NCI-H1694 (cell line): ENCODE measurements at places on chromosomes 3 and 15.

GRCh38 chr15:50911001-50911400, 2.5 kb downstream of the AP4E1 start:
- DNase-seq: no peak

GRCh38 chr3:160811237-160811548, 55.2 kb downstream of the PPM1L start:
- DNase-seq: no peak

- DNase-seq: no peak
Observed at GRCh38 chr15:48409623-48410022, 78.4 kb downstream of the DUT start.

GRCh38 chr15:31461375-31461774, 134.7 kb downstream of the KLF13 start:
- DNase-seq: no peak

DNA sequence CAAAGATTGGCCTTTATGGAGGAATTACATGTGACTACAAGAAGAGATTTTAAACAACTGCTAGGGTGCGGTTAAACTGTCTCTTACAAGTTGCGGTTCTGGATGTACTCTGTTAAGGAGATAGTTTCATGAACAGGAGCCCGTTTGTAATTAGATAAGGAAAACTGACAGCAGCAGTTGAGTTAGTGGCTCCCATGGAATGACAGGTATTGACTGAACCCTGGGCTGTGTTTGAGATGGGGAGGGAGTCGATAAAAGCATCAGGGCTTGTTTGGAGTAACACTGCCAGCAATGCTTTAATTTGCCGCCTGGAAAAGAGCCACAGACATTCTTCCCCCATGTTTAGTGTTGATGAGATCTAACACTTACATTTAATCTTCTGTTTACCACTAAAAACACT, 139.9 kb downstream of the ROBO2 start:
- DNase-seq: no peak

- no peak for DNase-seq
Observed at GRCh38 chr3:134239538-134239937, 11.1 kb downstream of the RYK start.

DNA sequence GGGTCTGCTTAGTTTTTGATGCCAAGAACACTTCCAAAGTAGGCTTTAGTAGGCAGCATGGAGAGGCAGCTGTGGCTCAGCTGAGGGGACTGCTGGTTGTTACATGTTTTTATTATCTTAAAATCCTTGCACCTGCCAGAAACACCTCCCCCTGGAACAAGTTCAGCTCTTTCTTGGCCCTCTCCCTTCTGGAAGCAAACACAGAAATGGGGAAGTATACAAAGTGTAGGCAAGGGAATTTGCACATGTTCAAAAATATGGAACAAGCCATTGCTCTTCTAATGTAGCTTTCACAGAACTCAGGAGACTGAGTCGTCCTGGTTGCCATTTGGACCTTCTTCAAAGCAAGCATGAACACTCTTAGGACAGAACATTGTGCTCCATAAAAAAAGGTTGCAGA, 169.1 kb upstream of the SEMA6D start:
- no peak for DNase-seq

GRCh38 chr3:66536791-66537190, 36.0 kb upstream of the LRIG1 start:
- no peak for DNase-seq

GRCh38 chr3:42905740-42906069, 237 bp upstream of the ZNF662 start:
- no peak for DNase-seq

DNA sequence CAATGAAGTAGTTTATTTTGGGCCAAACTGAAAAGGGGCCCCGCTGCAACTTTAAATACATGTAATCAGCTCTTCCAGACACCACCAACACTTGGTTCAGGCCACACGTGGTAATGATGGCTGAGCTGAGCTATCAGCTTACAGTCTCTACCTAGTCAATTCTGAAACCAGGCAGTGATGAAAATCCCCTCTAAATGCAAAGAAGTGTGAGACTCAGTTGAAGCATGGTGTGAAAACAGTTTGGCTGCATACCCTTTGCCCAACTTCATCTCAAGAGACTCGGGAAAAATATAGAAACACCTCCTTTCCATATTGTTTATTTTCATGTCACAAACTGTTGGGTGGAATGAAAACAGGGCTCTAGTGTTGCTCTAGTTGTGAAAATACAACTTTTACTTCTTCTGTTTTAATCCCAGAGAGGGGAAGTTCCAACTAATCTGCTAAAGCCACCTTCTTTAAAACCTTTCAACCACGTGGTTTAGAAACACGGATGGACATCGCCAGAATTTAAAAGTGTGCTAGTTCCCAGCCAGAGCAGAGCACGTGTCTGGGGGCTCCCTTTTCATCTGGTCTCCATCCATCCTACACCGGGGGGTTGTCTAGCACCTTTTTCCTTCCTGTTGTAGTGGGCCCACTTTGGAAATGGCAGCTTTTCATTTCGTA, 229.1 kb downstream of the EPHB1 start:
- DNase-seq: no peak

GRCh38 chr3:28915741-28916500, 364.9 kb upstream of the RBMS3 start:
- DNase-seq: no peak

DNA sequence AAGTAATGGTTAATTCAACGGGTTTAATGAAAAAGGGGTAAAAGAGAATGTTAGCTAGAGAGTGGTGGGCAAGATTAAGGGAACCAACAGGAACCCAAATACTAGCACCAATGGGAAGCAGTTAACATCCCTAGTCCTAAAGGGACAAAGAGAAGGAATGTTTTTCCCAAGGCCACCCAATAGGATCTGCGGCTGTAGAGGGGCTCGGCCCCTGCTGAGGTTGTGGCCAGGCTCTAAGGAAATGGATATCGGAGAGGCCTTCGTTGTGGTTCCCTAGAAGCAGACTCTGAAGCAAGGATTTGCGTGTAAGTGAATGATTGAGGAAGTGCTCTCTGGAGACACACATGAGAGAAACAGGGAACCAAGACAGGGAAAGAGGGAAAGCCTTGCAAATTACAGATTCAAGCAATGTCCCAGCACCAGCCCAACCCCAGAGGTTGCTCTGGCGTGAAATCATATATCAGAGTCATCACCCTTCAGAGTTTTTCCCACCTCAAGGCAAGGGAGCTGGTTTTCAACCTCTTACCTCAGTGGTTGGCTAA, 83.6 kb upstream of the TNIK start:
- no peak for DNase-seq

DNA sequence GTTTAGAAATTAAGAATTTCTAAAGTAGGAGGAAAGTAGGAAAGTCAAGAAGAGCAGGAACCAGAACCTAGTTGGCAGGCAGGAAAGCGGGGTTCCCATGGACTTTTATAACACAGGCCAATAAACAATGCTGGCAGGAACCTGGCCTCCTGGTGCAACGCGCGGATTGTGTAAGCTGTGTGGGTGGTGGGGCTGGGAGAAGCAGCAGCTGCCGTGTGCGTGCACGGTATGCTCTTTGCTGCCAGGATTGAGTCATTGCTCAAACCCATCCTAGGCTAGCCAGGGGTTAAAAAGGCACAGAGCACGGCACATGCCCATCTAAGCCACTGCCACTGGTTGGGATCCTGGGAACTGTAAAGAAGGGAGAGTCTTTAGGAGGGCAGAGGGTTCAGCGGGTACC, 209.9 kb upstream of the RGMA start:
- DNase-seq: no peak

DNA sequence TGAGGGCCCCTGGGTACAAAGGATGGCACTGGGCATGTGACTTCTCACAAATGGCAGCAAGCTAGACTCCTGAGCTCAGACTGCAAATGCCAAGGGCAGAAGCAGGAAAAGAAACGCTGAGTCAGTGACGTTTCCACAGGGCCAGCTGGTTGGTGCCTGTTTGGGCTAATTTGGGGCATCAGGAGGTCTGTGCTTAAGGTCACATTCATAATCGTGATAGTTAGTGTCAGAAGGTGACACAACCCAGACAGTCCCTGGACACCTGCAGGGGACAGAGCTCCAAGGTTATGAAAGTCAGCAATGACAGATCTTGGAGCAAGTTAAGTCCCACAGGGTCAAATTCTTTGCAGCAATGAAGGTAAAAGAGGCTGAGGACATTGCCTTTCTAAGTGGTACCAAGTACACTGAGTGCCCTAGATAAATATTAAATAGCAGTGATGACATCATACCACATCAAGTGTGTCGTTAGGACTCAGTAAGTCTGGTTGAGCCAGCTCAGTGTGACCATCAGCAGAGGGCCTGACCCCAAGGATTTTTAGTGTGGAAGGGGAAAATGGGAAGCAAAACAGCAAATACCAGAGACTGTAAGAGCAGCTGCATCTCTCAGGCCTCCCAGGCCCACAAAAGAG, 556.9 kb upstream of the CFAP20DC start:
- DNase-seq: no peak

DNA sequence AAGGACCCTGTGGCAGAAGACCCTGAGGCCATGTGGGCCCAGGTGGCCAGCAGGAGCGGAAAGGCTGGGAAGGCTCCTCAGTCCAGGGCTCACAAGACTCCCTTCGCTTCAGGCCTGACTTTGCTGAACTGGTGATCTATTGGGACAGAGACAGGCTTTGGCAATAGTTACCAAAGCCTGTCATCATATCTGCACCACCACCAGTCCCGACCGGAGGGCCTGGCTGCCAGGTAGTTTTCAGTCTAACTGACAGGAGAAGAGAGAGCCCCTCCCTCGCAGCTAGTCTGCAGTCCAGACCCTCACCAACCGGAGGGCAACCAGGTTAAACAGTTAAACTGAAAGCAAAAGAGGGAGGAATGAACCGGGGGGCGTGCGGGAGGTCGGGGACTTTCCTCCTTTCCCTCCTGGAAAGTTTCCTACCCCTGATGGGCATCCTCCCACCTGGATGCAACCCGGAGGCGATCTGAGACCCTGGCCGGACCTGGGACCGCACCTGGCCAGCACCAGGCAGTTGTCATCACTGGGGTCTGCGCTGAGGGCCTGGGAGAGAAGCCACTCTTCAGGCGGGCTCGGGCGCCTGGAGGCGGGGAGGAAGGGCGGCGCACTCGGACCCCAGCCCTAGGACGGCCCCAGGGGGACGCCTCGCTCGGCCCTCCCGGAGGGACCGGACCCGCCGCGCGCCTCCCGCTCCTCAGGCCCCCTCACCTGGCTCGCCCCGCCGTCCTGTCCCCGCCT, 435 bp downstream of the RAB27A start:
- DNase-seq: no peak

DNA sequence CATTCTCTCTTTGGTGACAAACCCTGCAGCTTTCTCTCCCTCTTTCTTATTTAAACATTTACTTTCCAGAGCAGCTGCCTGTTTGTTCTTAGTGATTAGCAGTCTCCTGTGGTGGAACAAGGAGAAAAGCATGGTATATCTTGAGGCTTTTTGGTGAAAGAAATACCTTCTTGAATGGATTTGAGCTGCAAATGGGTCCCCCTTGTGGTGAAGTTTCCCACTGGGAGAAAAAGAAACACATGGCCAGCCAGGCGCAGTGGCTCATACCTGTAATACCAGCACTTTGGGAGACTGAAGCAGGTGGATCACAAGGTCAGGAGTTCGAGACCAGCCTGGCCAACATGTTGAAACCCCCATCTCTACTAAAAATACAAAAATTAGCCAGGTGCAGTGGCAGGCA, 48.3 kb upstream of the ACP3 start:
- no peak for DNase-seq

- DNase-seq: no peak
Observed at GRCh38 chr3:161500068-161500796, 3.6 kb downstream of the OTOL1 start.

DNA sequence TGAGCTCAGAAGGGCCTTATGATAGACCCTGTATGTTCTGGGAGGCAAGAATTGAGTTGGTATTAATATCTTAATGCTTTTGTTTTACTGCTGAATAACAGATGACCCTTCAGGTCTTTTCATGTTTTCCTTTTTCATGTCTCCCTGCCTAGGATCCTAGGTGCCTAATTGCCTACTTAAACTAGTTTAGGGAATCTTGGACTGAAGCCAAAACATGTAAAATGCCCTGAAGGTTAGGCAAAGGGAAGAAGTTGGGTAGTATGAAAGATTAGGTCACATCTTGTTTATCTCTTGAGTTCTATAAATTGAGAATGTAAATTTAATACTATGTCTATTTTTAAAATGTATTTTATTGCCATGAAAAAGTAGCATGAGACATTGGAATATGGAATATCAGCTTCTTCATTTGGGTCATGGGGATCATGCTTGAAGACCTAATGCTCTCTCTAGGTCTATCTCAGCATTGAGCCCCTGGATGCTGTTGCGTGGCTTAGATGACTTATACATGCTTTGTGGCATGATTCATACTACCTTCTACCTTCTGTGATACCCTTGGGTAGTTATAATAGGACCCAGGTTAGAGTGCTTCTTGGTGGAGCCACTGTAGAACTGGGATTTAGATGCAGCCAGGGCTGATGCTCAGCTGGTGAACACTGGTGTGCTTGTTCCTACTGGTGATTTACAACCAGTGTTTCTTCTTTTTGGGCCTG, 26.4 kb downstream of the RBM6 start:
- DNase-seq: no peak

- DNase-seq: no peak
Observed at GRCh38 chr15:53482055-53482454, 277.4 kb downstream of the WDR72 start.

- no peak for DNase-seq
Observed at GRCh38 chr3:89628856-89629670, 521.6 kb downstream of the EPHA3 start.

DNA sequence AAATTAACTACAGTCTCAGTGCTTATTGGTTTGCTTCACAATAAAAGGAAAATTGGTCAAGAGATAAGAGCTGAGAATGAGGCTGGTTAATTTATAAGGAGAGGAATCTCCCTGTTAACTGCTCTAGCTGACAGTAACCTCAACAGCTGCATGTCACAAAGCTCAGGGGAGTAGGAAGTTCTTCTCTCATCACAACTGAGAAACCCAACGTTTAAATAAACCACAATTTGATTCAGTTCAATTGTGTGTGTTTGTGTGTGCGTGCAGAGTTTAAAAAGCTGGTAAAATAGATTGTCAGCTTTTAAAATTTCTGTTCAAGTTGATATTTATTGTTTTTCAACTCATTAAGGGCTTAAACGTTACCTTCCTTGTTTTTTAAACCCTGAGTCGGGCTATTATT, 3.5 kb upstream of the TGFBR2 start:
- no peak for DNase-seq

DNA sequence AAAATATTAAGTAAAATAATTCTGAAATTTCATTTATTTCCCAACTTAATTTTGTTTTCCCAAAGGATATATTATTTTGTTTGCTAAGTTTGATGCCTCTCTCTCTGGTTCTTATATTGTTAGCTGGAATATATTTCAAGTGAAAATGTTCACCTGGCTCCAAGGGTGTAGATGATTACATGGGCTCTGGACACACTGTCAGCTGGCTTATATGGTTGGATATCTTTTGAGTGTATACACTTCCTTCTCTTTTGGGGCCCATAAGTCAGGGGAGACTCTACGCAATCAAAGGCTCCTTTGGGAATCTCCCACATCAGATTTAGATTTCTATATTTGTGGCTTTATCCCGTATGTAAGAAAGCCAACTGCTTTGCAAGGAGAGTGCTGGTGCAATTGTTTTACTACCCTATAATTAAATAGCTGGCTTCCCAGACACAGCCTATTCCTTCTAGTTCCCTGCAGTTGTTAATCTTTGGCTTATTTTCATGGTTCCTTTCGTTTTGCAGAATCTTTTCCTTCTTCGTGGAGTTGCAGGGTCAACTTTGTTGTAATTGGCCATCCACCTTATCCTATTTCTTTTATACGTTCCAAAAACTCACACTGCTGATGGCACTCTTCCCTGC, 225.7 kb downstream of the DPH6 start:
- DNase-seq: no peak

GRCh38 chr3:100941451-100941850, 51.8 kb downstream of the ABI3BP start:
- no peak for DNase-seq

- DNase-seq: no peak
Observed at GRCh38 chr3:177824190-177824786, 627.0 kb upstream of the TBL1XR1 start.

GRCh38 chr15:74062671-74063070, 19.7 kb downstream of the GOLGA6A start:
- no peak for DNase-seq
